ENCODE measurements at places on chromosomes 6 and 20. TPM values are rescaled to one million over a fixed set of nuclear protein-coding genes. Genes with fewer than 3 reads are reported as not detected.

Gene FITM2
- total RNA-seq = 6.3 TPM

Gene DEF6
- 231 TPM for total RNA-seq

Gene C6orf132
- total RNA-seq = not detected

Gene SLC35A1
- 20.4 TPM for total RNA-seq

Gene FAM217A
- not detected for total RNA-seq

Gene ID1
- not detected for total RNA-seq

Gene VGLL2
- total RNA-seq = not detected

Gene ADGRF5
- total RNA-seq = not detected

Gene CLPSL1
- not detected for total RNA-seq

Gene CCR6
- 21.7 TPM for total RNA-seq

Gene FERMT1
- not detected for total RNA-seq

Gene RPS10
- total RNA-seq = 2,757 TPM

Gene DUSP15
- not detected for total RNA-seq

Gene GATA5
- not detected for total RNA-seq

Gene IRAK1BP1
- total RNA-seq = 3.1 TPM

Gene SFTA2
- 0.44 TPM for total RNA-seq

Gene EYA4
- not detected for total RNA-seq

Gene SLC22A3
- not detected for total RNA-seq

Gene MCHR2
- not detected for total RNA-seq

Gene FAM209A
- total RNA-seq = 5.4 TPM

Gene KCNK5
- total RNA-seq = 0.79 TPM

Gene ERGIC3
- total RNA-seq = 151 TPM

Gene WFDC10B
- not detected for total RNA-seq

Gene EPHA7
- not detected for total RNA-seq

Gene TGM2
- total RNA-seq = 0.50 TPM

Gene KCNK17
- total RNA-seq = not detected

Gene RSPH9
- not detected for total RNA-seq

Gene LST1
- 20.3 TPM for total RNA-seq

Gene TCP11
- total RNA-seq = not detected

Gene TXLNB
- total RNA-seq = 1.4 TPM

Gene L3MBTL1
- 22.5 TPM for total RNA-seq

Gene NFATC2
- total RNA-seq = 64.9 TPM

Gene CLPSL2
- not detected for total RNA-seq

Gene ISM1
- 4.3 TPM for total RNA-seq

Gene TMEM74B
- not detected for total RNA-seq

Gene RBM24
- not detected for total RNA-seq

Gene TEAD3
- total RNA-seq = not detected

Gene UBD
- not detected for total RNA-seq

Gene HCK
- total RNA-seq = 1.3 TPM

Gene NKX2-2
- total RNA-seq = not detected

Gene VIP
- total RNA-seq = not detected

Gene DAAM2
- not detected for total RNA-seq

Gene BPIFB4
- not detected for total RNA-seq

Gene PEX7
- total RNA-seq = 5.8 TPM

Gene SASH1
- 0.26 TPM for total RNA-seq

Gene FOXC1
- not detected for total RNA-seq

Gene SLC17A1
- 0.19 TPM for total RNA-seq

Gene RBPJL
- not detected for total RNA-seq

Gene BNIP5
- not detected for total RNA-seq

Gene HNF4A
- total RNA-seq = not detected

Gene TMEM63B
- 20.7 TPM for total RNA-seq

Gene ZSCAN16
- 13.4 TPM for total RNA-seq

Gene CCDC170
- 0.23 TPM for total RNA-seq

Gene CCDC167
- 25.1 TPM for total RNA-seq
